Bronchus fibroblast of lung (primary cell): ENCODE measurements at places on chromosomes 6 and 20. TPM values are rescaled to one million over a fixed set of nuclear protein-coding genes. Genes with fewer than 3 reads are reported as not detected.

NR2E1 gene
- not detected in 2 replicates for total RNA-seq

C6orf15 gene
- total RNA-seq, result not detected in 2 replicates

KCNQ5 gene
- total RNA-seq, result 0.30 and 0.50 TPM in 2 replicates

MYL9 gene
- 54.1 and 78.6 TPM in 2 replicates for total RNA-seq

POPDC3 gene
- total RNA-seq, result 5.5 and 7.7 TPM in 2 replicates

TGM3 gene
- not detected in 2 replicates for total RNA-seq

MDN1 gene
- 8.5 and 9.4 TPM in 2 replicates for total RNA-seq

ADGRB3 gene
- 0.17 and 0.59 TPM in 2 replicates for total RNA-seq

SEL1L2 gene
- not detected in 2 replicates for total RNA-seq

AIF1 gene
- total RNA-seq, result 0.15 TPM in 1 of 2 replicates, not detected in the other

TMEM151B gene
- total RNA-seq, result under 0.01 TPM in 1 of 2 replicates, not detected in the other

C6orf141 gene
- total RNA-seq, result 1.6 and 2.0 TPM in 2 replicates

THBD gene
- 1.5 and 1.6 TPM in 2 replicates for total RNA-seq

CARMIL1 gene
- total RNA-seq, result 4.9 and 5.0 TPM in 2 replicates

BFSP1 gene
- total RNA-seq, result 1.7 and 2.7 TPM in 2 replicates

SLC17A1 gene
- not detected in 2 replicates for total RNA-seq

GTSF1L gene
- total RNA-seq, result not detected in 2 replicates

CLPSL2 gene
- total RNA-seq, result not detected in 2 replicates

MOCS1 gene
- 10.3 and 11.3 TPM in 2 replicates for total RNA-seq

CSE1L gene
- total RNA-seq, result 126 and 139 TPM in 2 replicates

CLVS2 gene
- total RNA-seq, result not detected in 2 replicates

SRPK1 gene
- 70.2 and 82.2 TPM in 2 replicates for total RNA-seq

CST2 gene
- total RNA-seq, result not detected in 2 replicates

BIRC7 gene
- not detected in 2 replicates for total RNA-seq

SNPH gene
- 6.4 and 6.7 TPM in 2 replicates for total RNA-seq

RBPJL gene
- total RNA-seq, result not detected in 2 replicates
